Left renal cortex interstitium (tissue), 4 donors: ENCODE measurements at places on chromosomes 1 and 21.

GRCh38 chr1:159008744-159009188 is 941 bp upstream of the IFI16 start:
- DNase-seq, result no peak

DNA sequence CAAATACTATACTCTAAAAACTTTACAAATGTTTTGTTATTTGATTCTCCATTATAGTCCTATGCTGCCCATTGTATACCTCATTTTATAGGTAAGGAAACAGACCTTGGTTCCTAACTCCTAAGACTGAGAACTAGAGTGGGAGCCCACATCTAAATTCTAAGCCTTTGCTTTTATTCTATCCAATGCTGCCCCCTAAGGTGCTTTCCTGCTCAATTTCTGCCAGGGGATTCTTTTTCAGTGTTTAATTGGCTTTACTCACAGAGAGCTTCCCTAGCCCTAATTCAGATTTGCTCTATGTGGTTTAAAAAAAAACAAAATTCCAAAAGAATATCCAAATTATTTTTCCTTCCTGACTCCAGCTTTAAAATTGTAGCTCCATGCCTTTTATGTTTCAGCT is 64.5 kb downstream of the KIF14 start:
- no peak for DNase-seq

GRCh38 chr1:221509575-221510355 is 232.1 kb downstream of the DUSP10 start:
- no peak for DNase-seq

DNA sequence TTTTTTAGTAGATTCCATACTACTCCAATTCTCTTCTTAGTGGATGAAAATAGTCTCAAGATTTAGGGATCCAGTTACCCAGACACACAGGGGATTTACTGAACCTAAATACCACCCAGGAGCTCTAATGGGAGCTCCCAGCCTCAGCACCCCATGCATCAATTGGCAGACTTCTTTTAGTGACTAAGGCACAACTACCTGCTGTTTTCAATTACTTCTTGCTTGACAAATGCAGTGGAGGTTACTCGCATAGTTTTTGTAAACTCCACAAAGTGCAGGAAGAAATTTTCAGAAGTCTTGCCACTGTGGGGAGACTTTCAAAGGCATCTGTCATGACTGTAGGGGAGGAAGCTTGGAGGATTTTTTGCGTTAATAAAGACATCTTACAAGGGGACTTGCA is 35.5 kb upstream of the MAP10 start:
- no peak for DNase-seq

DNA sequence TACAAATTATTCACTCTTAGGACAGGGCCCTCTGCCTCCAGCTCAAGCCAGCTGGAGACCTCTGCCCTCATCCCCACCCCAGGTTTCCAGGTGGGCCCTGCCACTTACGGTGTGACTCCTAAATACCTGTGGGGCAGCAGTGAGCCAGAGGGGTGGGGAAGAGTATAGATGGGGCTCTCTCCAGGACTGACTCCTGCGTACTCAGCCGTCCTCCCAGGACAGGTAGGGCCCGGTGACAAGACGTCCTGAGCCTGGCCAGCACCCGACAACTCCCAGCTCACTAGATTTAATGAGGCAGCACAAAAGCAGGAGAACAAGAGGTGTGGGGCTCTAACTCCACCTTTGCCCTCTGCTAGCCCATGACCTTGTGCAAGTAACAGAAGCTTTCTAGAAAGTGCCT is 16.8 kb downstream of the GNG12 start:
- DNase-seq, result no peak

DNA sequence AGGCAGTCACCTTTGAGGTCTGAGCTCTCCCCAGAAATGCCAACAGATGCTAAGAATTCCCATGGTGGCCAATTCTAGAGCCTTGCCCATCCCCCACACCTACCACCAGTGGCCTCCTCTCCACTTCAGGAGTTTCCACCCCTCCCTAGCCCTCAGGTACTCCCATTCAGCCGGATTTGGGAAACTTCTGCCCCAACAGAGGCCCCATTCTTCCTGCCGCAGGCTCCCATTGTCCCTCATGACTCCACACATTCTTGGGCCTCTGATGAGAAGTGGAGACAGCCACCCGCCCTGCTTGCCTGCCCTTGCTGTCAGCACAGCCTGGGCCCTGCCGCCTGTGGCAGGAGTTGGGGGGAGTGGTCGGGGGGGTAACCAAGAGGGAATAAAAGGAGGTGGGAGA is 4.6 kb downstream of the BLACAT1 start:
- DNase-seq, result no peak

- no peak for DNase-seq
These were observed 173.2 kb downstream of the COP1 start for GRCh38 chr1:176033881-176034280.

GRCh38 chr1:7516929-7517328 is 254.2 kb upstream of the VAMP3 start:
- DNase-seq, result no peak

DNA sequence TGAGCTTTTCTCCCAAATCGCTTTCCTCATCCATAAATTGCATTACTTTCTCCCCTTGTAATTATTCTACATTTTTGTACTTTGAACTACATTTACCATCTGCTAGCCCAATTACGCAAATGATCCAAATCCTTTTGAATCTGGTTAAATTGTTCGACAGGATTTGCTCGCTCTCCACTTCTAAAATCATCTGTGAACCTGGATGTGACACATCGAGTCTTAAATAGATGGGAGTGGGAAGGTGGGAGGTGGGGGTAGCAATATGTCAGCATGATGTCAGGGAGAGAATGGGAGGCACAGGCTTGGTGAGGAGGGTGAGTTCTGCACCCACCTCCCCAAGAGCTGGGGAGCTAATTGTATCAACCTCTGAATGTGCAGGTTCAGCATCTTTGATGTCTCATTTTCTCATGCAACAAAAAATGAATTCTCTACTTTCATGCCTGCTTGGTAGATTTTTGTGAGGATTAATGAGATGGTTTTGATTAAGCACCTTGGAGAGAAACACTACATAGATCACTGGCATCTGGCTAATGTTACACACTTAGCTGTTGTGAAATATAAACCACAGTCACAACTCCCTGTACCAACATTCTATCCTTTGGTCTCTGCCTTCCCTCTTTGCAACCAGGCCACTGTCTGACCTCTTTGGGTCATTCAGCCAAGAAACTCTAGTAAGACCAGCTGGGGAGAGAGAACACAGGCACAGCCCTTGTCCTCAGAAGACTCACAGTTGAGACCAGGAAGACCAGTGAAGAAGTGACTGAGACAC is 165.1 kb downstream of the DAB1 start:
- DNase-seq, result no peak

DNA sequence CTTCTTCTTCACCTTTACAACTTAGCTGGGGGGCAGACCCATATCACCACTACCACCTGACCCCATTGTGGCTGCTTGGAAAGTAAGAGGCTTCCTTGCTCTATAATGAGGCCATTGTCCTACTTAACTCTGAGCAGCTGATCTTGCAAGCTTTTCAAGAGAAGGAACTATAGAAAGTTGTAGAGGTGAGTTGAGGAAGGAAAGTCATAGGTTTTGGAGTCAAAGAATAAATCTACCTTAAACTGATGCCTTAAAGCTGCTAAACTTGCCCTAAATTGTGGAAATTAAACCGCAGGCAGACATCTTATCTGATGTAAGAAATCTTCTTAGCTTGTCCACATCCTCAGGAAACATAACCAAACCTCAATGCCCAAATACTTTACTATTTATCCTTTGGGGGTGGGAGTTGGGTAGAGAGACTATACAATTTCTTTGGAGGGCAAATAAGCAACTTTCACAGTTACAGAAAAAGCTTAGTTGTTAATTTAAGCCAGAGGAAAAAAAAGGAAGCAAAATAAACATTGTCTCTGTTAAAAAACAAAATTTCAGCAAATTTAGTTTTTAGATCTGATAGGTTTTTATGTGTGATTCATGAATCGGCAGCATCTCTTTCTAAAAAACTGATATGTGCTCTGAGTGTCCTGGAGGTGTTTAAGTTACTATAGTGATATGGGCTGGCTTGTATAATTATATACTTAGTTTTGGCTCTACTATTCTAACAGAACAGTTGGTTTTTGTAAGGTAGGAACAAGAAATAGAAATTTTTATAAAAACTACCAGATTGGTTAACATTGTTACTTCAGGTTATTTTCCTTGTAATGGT is 4.7 kb downstream of the IL23R start:
- DNase-seq, result no peak

DNA sequence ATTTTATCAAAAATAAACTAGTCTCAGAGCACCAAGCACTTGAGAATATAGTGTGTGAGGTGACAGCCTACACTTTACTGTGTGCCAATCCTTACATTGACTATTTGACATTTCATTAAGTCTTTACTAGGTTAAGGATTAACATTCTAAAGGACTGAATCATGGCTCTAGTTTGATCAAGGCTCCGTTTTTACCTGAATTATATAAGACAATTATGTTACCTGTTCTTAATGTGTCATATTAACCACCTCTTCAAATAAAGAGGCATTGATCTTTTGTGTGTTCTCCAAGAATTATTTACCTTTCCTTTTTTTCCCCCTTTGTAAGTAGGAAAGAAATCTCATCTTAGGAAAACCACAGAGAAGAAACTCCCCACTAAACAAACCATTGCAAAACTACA is 189.7 kb downstream of the HS2ST1 start:
- DNase-seq, result no peak

DNA sequence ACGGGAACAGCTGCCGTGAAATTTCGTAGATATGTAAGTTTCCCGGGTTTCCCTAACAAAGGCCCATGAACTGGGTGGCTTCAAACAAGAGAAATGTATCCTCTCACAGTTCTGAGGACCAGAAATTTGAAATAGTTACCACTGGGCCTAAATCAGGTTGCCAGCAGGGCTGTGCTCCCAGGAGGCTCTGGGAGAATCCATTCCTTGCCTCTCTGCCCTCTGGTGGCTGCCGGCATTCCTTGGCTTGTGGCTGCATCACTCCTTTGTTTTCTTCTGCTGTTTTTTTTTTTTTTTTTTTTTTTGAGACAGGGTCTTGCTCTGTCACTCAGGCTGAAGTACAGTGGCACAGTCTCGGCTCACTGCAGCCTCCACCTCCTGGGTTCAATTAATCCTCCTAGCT is 23.7 kb downstream of the UMODL1 start:
- DNase-seq, result no peak

- no peak for DNase-seq
These were observed 107.4 kb downstream of the NTPCR start for GRCh38 chr1:233057836-233058235.

GRCh38 chr1:166300767-166301166 is 134.0 kb upstream of the FAM78B start:
- DNase-seq, result no peak

GRCh38 chr1:236864996-236865817 is 70.1 kb downstream of the MTR start:
- no peak for DNase-seq

- DNase-seq, result no peak
These were observed 15.9 kb upstream of the ITPKB start for GRCh38 chr1:226754793-226755533.

- DNase-seq, result no peak
These were observed 15.8 kb upstream of the TNFRSF8 start for GRCh38 chr1:12047120-12047876.

DNA sequence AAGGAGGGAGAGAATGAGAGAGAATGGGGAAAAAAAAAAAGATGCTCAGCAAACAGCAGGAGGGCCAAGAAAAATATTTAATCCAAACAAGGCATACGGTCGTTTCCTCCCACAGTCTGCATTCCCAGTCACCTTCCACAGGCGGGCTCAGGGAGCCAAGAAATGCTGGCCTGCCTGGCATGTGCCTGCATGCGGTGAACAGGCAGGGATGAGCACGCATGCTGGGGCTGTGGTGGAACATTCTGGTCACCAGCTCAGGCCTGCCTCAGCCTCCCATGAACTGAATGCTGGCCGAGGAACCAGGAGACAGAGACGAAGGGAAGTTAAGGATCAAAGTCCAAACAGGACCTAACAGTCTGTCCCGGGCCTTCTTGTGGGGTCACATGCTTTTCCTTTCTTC is 335.3 kb downstream of the ASTN1 start:
- DNase-seq, result no peak

GRCh38 chr21:15009837-15010363 is 54.9 kb downstream of the NRIP1 start:
- no peak for DNase-seq

DNA sequence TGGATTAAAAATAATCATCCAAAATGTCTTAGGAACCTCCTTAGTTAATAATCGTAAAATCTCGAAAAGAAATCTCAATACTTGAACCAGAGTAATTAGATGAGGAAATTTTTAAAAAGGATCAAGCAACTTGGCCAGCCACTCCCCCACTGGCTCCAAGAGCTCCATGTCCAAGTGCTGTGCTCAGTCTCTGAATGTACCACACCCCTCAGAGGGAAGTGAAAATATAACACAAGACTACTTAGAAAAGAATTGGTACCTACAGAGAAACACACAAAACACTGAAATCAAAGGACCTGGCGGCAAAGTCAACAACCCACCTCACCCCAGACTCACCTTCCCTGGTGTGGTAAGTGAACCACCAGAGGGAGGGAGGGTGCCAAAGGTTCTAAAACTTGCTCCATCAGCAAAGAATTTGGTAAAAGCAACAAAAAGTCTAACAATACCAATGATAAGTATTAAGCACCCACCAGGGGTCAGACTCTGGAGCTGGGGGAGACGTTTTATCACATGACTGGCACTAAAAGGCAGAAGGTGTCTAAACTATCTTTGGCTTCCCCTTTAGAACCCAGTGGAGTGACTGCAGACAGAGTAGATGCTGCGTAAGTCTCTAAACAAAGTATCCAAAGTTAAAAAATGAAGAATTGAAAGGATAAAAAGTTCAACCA is 14.0 kb downstream of the LBR start:
- no peak for DNase-seq

DNA sequence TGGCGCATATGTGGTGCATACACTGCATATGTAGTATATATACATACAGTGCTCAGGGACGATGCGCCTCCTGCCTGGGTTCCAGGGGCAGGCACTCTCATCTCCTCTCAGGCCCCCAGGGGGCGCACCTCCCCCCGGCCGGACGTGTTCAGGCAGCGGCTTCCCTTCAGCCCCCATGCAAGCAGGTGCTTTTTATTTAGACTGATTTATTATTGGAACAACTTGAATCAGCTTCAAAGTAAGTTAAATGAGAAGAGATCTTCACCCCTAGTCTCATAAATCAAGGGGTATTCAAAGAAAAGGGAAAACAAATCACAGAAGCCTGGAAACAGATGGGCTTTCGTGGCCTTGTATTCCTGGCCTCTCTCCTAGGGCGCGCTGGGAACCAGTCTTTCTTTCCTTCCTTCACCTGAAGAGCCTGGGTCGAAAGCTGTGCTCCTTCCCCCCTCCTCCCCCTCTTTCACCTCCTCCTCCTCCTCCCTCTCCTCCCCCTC is 64.6 kb downstream of the UBIAD1 start:
- DNase-seq, result peak; percentile 78
